ENCODE measurements at places on chromosomes 2 and 18.
A peak's percentile ranks its signal among the peaks of the same experiment; 100 is the strongest.

DNA sequence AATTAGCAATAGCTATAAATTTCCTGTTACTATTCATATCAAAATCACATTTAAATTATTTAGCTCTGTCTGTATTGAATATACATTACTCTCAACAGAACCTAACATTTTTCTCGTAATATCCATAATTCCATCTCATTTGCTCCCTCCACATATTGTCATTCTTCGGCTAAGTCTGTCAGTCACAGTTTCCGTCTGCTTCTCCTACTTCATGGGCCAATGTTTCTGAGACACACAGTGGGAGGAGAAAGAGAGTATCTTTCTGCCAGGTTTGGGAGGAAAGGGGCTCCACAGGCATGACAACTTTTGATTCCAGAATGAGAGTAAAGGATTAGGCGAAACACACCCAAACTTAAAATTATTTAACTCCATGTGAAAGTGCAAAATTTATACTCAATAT, 273.1 kb upstream of the SMIM21 start:
- no peak for DNase-seq

- DNase-seq: no peak
These were observed 456.6 kb upstream of the ACVR2A start for GRCh38 chr2:147388217-147388616.

DNA sequence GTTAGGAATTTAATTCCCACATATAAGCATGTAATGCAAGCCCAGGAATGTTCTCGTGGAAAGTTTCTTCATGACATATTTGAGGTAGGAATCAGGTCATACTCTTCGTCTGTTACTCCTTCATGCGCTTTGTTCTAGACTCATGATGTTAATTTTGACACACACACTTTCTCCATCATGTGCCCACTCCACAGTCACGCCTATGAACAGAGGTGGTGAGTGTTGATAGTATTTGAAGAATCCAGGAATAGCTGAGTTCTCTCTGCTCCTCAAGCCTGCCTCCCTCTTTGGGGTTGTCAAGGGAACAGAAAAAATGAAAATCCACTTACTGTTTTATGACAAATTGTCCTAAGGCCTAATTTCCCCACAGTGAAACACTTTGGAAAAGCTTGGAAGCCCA, 117.3 kb upstream of the SERPINE2 start:
- no peak for DNase-seq

- DNase-seq: no peak
These were observed 22.5 kb downstream of the TXNL1 start for GRCh38 chr18:56615738-56616520.

- DNase-seq: no peak
These were observed 263.0 kb downstream of the PTGR3 start for GRCh38 chr18:74945774-74946545.

DNA sequence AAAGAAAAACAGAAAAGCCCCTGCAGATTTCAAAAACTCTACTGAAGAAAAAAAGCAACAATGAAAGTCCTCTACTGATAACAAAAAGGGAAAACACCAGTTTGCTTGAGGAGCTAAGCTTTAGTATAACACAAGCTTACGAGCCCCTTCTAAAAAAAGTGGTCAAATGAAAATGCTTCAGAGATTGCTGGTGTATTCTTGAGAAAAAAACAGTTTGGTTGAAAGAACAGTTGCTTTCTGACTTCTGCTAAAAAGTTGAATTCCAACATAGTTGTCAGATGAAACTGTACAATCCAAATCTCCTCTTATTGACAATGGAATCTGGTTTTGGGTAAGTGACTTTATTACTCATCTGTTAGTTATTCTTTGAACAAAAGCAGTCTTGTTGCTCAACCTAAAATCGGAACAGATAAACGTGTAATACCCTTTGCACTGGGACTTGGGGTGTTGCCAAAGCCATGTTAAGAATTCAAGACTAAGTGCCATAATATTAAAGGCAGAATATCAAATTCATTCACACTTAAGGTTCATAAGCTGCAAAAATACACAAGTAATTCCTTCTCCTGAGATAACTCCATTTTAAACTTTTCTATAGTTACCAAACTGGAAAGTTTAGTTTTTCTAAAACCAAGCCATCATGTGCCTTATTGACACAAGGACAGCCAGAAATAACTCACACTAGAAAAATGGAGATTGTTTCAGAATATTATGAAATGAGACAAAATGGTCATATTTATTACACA, 45.3 kb upstream of the SPAG16 start:
- DNase-seq: no peak

- no peak for DNase-seq
These were observed 3.9 kb downstream of the CLHC1 start for GRCh38 chr2:55228226-55228563.

DNA sequence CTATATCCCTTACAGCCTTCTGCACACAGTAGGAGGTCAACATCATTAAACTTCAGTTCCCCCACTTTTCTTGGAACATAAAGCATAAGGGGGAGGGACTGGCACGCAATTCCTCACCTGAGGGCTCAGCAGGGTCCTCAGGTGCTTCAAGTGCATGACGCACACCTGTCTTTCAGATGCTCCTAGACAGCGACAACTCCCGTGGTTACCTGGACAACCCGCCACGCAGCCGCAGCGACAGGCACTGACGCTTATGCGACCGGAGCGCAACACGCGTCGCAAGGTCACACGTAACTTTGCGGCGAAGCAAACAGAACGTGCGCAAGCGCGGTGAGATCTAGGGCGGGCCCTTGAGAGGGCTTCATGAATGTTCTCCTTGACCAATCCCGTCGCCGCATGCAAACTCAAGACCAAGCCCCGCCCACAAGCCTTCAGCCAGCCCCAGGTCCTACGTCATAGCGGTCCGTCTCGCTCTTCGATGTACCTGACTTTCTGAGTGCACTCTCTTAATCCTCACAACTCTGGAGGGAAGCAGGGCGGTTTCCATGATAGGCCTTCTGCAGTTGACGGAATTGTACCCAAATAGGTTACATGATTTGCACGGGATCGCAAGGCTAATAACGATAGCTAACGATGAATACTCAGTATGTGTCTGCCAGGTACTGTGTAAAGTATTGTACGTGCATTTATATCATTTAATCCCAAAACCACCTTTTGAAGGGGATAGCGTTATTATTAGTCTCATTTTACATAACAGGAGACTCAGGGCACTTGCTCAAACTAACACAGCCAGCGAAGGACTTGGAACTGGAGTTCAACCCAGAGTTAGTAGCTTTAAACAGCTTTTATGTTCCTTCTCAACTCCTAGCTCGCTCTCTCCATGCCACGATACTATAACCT, at the start of gene IFT172:
IFT172 (minus strand) TSS at position 246 of the 900 bp plus-strand sequence; CDS start at position 156, 90 bp downstream.
- DNase-seq: peak; percentile 99

DNA sequence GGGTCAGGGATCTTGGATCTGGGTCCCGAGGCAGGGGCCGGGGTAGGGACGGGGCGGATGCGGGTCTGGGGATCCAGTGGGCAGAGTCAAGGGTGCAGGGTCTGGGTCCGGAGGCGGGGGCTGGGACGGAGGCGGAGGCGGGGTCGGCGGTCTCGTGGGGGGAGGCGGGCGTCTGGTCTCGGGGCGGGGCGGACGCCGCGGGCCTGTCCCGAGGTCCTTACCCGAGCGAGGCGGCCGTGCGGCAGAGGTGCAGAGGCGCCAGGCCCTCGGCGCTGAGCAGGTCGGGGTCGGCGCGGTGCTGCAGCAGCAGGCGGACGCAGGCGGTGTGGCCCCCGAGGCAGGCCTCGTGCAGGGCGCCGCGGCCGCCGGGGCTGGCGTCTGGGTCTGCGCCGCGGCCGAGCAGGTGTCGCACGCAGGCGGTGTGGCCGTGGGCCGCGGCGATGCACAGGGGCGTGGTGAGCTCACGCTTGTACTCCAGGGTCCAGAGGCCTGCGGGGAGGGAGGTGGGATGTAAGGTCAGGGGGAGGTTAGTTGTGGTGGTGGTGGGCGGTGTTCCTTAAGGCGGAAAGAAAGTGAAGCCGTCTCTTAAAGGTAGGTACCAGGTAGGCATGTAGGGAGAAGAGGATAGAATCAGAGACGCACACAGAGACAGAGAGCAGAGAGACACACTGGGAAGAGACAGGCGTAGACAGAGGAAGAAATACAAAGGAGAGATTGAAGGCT, 26.6 kb downstream of the ASB18 start:
- peak; percentile 72 for DNase-seq

DNA sequence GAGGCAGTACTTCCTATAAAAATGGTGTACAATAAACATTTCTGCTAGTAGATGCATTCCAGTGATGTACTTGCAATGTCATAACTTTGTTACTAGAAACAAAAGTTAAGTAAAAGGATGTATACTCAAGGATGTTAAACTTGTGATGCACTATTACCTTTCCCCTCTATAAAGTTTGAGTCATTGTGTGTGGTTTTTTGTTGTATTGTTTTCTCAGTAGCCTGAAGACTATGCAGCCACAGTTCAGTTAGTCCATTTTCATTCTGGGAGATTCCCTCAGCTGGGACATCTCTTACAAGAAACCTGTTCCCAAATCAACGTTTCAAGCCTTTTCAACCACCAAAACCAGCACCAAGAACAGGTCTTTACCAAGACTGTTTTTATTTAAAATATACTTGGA, 5.6 kb downstream of the ATP5MC3 start:
- DNase-seq: no peak

DNA sequence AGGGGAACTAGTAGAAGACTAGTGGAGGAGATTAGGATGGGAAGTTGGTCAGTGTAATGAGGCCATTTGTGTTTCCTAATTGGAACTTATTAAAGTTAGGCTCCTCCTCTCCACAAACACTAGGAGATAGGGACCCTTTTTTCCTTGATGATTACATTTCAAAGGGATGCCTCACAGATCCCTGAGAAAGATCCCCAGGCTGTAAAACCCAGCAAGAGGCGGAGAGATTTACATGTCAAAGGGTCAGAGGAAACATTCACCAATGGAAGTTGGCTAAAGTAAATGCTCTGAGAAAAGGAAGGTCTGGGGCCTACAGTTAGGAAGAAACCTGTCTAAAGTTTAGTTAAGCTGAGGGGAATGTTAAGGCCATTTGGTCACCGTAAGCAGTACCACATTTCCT, 1.4 kb upstream of the CCDC85A start:
- no peak for DNase-seq

DNA sequence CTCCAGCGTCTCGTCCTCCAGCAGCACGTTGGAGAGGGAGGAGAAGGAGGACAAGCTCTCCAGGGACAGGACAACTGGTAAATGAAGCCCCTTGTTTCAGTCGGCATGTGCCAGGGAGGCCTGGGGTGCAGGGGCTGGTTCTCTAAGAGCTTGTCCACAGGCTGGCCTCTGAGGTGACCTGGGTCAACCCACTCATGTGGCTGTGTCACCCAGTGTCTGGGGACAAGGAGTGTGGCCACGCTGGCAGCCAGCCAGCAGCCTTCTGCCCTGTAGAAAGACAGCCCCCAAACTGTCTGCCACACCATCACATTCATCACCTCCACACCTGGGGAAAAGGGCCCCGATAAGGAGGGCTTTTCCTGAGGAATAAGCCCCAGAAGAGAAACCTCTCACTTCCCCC, 119.5 kb downstream of the TPGS2 start:
- no peak for DNase-seq

- peak; percentile 88 for DNase-seq
These were observed 122.7 kb upstream of the NABP1 start for GRCh38 chr2:191555092-191555742.

DNA sequence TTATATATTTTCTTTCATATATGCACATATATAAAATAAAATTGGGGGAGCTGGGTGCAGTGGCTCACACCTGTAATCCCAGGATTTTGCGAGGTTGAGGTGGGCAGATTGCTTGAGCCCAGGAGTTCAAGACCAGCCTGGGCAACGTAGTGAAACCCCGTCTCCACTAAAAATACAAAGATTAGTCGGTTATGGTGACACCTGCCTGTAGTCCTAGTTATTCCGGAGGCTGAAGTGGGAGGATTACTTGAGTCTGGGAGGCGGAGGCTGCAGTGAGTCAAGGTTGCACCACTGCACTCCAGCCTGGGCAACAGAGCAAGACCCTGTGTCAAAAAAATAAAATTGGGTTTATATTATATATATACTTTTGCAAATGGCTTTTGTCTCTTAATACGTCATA, 39.6 kb upstream of the TFCP2L1 start:
- DNase-seq: no peak

Data from WTC11 (cell line).